Occipital lobe (tissue), 3 donors: ENCODE measurements at places on chromosomes 2 and 18. TPM values are rescaled to one million over a fixed set of nuclear protein-coding genes. Genes with fewer than 3 reads are reported as not detected.

ZNF804A gene
- 15.6 TPM for total RNA-seq

DOK6 gene
- 91.4 TPM for total RNA-seq

DES gene
- total RNA-seq: 2.3 TPM

CHN1 gene
- total RNA-seq: 44.3 TPM

CIB4 gene
- not detected for total RNA-seq

CFAP65 gene
- 0.16 TPM for total RNA-seq

SCN9A gene
- total RNA-seq: 121 TPM

RAB27B gene
- total RNA-seq: 35.1 TPM

COL4A4 gene
- total RNA-seq: 0.78 TPM
